Transverse colon (tissue), 4 donors: ENCODE measurements at places on chromosomes 11 and 22. TPM values are rescaled to one million over a fixed set of nuclear protein-coding genes. Genes with fewer than 3 reads are reported as not detected.

- no peak for DNase-seq
Observed at GRCh38 chr11:3130269-3131071, 34.6 kb downstream of the OSBPL5 start.

DNA sequence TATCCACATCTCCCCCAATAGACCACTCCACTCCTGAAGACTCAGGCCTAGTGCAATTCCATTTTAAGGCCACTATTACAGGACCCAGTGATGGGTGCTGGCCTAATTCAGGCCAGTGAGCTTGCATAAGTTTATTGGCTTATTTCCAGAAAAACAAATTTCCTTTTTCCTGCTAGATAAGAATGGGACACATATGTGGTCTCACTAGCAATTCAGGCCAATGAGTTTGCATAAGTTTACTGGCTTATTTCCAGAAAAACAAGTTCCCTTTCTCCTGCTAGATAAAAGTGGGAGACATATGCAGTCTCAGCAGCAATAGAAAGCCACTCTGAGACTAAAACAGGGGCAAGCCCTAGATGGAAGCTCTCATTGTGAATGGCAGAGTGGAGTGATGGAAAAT is 22.4 kb downstream of the ADM start:
- DNase-seq = no peak

DNA sequence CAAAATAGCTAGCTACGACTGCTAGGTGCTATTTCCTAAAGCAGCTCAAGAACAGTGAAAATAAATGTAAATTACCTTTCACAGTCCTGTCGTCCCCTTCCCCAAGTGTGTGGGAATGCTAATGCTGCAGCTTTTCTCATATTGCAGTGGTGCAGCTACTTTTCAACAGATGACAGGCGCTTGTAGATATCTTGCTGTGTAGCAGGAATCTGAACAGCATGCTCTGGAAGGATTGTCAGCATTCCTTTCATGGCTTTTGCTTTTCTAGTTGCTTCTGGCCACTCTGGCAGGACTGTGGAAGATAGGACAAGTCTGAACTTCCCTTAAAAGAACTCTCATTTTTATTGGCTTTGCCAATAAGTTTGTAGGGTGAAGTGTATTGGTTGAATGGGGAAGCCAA is 18.8 kb downstream of the FAR1 start:
- DNase-seq = no peak

DNA sequence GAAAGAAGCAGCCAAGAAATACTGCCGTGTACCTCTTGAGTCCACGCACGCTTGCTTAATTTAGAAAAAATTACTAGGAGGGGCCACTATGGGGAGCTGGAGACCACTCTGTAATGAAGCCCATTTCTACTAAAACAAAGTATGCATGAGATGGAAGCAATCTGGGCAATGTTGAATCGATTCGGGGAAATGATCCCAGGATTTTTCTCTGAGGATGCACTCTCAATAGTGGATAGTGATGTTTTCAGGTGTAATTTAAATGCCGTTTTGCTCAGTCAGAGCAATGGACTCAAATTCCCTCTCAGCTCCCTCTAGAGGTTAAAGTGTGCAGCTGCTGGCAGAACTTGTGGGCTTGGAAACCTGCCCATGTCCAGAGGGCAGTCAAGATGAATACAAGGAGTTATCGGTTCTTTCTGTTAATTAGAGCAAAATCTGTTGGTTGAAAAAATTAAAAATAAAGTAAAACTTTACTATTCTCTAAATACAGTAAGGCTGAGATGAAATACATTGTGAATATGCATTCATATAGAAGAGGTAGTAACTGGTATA is 64.1 kb downstream of the ME3 start:
- DNase-seq = peak; percentile 75

- DNase-seq = no peak
Observed at GRCh38 chr11:112016088-112016764, 9.0 kb upstream of the DLAT start.

DNA sequence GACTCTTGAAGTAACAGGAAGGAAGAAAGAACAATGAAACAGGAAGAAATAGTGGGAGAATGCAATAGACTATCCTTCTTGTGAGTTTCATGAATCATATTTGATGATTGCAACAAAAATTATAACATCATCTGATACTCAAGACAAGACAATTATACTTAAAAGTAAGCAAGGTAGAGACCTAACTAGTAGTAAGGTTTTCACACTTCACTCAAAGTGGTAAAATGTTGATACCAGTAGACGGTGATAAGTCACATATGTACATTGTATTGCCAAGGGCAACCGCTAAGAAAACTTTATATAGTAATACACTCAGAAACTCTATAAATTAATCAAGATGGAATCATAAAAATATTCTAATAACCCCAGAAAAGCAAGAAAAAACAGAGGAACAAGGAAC is 107.8 kb downstream of the CYP2R1 start:
- no peak for DNase-seq

DNA sequence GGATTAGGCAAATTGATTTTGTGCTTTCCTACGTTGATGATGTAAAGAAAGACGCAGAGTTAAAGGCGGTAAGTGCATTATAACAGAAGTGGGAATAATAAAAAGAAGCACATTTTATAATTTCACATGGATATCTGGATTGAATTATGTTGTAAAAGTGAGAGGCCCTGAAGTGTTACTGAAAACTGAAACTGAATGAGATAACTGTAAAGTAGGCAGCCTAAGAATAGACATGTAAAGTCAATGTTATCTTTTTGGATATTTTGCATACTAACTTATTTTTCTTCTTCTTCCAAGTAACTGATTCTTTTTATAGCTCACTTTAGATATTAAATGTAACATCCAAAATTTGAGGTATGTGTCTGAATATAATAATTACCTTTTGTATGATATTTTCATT is 28.3 kb downstream of the ANO5 start:
- no peak for DNase-seq

GRCh38 chr11:61162092-61162941 is 1.1 kb upstream of the VPS37C start:
- DNase-seq = peak; percentile 47

DNA sequence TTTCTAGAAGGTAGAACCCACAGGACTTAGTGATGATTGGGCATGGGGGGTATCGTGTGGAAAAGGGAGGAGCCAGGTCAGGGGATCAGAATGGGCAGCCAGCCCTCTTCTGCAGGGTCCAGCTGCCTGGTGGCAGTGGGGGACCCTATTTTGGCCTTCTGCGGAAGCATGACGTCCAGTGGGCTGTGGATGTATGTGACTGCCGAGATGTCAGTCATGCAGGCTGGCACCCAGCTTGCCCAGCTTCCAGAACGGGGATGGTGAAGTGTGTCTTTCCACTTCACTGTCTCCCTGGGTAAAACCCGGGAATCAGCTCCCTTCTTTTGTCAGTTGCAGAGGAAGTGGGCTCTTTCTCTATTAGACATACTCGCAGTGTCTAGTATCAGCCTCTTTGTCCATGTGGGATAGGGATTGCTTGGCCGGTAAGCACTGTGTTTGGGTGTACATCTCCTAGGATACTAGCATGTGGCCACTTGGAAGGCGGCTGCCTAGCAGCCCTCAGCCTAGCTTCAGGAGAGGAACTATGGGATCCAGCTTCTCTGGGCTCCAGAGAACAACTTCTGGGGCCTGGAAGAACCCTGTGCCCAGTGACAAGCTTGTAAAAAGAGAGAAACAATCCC is 51.4 kb downstream of the GRIK4 start:
- DNase-seq = no peak

- no peak for DNase-seq
Observed at GRCh38 chr11:33690290-33691065, 10.1 kb downstream of the C11orf91 start.

- DNase-seq = no peak
Observed at GRCh38 chr11:105918600-105918999, 103.4 kb downstream of the MSANTD4 start.

DNA sequence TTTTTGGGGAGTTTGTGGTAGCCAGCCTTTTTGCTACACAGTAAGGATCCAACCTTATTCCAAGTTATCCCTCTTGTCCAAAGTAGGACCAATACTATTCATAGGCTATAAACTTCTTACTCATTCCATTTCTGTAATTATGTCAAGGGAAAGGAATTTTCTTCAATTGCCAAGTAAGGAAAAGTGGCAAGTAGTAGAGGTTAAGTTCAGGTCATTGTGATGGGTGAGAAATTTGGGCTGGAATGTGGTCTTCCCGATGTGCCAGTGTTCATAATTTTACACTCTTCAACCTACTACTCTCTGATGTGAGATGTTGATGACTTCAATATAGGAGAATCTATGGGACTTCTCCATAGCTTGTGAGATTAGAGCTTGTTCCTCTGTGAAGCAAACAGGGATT is 648.8 kb downstream of the METTL15 start:
- no peak for DNase-seq

DNA sequence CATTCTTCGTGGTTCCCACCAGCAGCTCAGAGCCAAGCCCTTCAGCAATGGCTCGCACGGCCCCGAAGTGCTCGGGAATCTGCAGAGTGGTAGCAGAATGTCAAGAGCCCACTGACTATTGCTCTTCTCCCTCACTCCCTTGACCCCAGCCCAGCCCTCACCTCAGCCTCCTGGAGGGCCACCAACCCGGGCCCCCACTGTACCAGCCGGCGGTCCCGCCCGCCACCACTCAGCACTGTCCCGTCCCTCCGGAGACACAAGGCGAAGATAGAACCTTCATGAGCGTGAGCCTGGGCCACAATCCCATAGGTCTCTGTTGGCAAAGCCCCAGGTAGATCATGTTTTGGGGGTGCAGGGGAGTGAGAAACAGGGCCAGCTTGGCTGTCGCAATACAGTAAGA is 4.2 kb upstream of the MTA2 start:
- no peak for DNase-seq

- DNase-seq = no peak
Observed at GRCh38 chr11:2095198-2095520, 44.0 kb downstream of the IGF2 start.

- DNase-seq = peak; percentile 25
Observed at GRCh38 chr22:36546092-36546804, 17.3 kb upstream of the EIF3D start.

DNA sequence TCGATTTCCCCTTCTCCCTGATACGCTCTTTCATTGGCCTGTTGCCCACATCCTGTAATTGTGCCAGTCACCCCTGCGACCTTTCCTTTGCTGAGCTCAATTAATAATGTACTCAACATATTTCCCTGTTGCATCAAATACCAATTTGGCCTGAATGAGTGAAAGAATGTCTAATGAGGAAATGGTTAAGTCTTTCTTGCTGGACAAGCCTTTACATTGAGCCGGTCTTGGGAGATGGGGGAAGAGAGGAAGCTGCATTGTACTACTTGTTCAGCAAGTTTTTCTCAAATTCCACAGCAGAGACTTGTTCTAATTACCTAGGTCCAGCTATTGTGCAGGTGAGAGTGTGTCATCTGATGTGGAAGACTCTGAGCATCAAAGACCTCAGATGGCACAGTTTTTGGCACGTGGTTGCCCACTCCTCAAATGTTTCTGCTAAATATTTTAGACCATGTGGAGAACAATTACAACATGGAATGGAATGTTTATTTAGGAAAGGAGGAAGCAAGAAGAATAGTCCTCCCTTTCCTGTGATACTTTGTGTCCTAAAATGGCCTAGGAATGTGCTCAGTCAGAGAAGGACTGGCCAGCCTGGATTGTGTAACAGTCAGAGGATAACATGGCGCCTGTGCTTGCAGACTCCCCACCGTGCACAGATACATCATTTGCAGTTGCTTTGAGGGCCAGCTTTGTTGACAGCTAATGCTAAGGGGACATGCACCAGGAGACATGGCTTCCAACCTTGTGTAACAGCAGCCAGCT is 129.5 kb upstream of the E2F8 start:
- DNase-seq = no peak

DNA sequence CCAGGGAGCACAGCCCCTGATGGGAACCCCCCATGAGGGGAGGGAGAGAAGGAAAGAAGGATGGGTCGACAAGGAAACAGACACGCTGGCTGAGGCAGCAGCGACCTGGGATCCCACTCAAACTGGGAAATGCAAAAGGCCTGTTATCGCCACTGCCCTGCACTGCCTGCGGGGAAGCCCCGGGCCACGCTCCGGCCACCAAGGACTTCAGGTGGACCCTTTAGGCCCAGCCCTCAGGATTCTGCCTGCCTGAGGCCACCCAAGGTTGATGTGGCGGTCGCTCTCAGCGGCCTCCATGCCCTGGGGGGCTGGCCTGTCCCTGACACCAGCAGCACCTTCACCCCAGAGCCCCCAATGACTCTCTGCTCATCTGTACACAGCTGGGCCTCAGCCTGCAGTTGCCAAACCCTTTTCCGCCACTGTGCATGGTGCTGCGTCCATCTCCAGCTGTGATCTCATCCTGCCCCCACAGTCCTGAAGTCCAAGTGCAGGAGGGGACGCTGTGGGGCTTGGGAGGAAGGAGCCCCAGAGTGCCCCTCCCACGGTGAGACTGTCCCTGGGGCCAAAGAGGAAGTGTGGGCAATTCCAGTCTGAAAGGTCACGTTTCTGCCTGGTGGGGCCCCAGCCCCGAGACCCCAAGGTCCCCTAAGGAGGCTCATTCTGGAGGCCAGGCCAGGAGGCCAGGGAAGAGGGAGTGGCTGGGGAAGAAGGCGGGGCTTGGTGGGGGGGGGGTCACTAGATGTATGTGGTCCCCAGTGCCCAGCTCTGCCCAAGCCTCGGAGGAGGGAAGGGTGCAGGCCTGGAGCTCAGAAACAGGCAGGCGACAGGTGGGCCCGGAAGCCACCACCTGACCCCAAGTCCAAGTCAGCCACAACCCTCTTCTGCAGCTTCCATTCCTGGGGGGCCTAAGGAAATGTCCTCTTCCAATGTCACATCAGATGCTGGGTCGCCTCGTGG is 31.6 kb downstream of the OSBPL5 start:
- peak; percentile 4 for DNase-seq

DNA sequence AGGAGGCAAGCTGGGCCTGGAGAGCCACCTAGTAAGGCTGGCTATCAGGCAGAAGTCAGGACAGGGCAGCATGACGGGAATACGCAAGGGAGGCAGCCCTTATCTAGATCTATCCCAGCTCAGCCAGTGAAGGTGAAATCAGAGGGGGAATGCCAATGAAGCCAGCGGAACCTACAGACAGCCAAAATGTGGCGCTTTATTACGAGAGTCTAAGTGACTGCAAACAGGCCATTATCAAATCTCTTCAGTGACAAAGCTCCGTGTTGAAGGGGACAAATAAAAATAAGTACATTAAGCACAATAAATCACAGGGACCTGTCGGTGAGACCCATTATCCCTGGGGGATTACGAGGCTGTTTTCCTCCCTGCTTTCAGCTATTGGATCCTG is 22.8 kb downstream of the LARGE1 start:
- no peak for DNase-seq

DNA sequence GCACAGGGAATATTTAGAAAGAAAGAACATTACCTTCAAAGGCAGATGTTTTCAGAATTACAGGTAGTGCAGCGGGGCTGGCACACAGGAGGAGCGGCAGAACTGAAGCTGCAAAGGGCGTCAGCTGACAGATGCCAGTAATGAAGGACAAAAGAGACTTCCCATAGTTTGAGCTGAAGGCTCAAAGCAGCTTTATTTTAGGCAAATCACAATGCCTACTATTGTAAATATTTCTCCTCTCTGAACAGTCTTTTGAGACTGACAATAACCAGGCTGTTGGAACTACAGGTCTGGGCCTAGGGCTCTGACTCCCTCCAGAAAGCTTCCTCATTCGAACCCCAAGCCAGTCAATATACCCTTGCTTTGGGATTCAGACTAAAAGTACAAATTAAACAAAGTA is 256.9 kb upstream of the NARS2 start:
- no peak for DNase-seq

CHST1 gene
- total RNA-seq = 0.27 TPM

APOL4 gene
- 0.16 TPM for total RNA-seq

CDPF1 gene
- 11.9 TPM for total RNA-seq

TPBGL gene
- not detected for total RNA-seq

HEPN1 gene
- total RNA-seq = not detected

RAC2 gene
- 36.3 TPM for total RNA-seq
